Stimulated activated CD8-positive, alpha-beta memory T cell treated with anti-CD3 and anti-CD28 coated beads, Interleukin-4, amount 100 ng/mL, for 4 hours (primary cell): ENCODE measurements at places on chromosomes 4 and X.

DNA sequence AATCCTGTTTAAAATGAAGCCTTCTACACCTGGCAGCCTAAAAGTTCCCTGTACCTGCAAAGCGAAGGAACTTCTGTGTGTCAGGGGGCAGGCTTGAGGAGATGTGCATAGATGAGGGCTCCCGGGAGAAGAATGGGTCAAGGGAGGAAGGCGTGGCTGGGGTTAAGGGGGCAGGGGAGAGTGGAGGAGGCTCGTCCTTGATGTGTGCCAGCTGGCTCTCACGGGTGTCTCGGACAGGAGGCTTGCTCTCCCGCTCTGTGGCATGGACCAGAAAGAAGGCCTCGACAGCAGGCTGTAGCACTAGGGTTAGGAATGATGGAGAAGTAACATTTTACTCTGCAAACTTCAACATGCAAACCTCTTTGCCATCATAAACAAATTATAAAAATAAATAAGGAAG is 104.6 kb upstream of the HSD17B10 start:
- no peak for DNase-seq

- no peak for DNase-seq
These were observed 32.0 kb downstream of the NAP1L2 start for GRCh38 chrX:73182502-73183114.

GRCh38 chrX:111309083-111309482 is 38.8 kb upstream of the CAPN6 start:
- no peak for DNase-seq

DNA sequence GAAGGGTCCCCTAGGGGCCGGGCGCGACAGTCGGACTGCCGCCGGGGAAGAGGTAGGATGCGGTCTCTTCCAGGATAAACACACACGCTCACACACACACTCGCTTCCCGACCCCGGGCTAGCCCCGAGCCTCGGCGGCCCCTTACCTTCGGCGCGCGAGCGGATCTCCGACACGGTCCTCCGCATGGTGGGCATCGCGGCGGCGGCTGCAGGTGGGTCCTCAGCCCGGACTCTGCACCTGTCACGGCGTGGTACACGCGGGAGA is 294 bp downstream of the ATP8A1 start:
- no peak for DNase-seq

DNA sequence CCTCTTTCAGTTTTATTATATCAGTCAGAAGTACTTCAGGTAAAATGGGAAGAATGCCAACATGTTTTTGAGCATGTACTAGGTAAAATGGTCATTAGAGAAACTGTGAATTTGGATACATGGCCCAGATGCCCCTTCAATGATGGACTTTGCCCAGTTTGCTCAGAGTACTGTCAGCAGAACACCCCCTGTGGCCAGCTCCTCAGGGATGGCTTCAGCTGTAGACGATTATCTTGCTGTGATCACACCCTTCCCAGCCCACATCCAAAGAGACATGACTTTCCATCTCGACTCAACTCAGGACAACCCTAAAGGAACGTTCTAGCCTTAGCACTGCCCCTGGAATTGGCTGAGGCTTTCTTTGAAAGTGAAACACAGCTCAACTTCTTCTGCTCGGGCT is 439.1 kb downstream of the PACRGL start:
- no peak for DNase-seq

GRCh38 chrX:2863646-2864045 is 34.9 kb downstream of the GYG2 start:
- no peak for DNase-seq

GRCh38 chr4:175238827-175239517 is 320.8 kb downstream of the ADAM29 start:
- no peak for DNase-seq
